ENCODE measurements at places on chromosomes 2 and 18. TPM values are rescaled to one million over a fixed set of nuclear protein-coding genes. Genes with fewer than 3 reads are reported as not detected.

ZAP70 gene
- total RNA-seq = under 0.01 TPM

LIPG gene
- total RNA-seq = 78.5 TPM

CABYR gene
- 5.5 TPM for total RNA-seq

DRC1 gene
- total RNA-seq = not detected

PLGLB2 gene
- 2.7 TPM for total RNA-seq

ACMSD gene
- total RNA-seq = not detected

CBLN2 gene
- 0.27 TPM for total RNA-seq

CTLA4 gene
- total RNA-seq = not detected

ACVR1 gene
- total RNA-seq = 20.0 TPM

RAB17 gene
- 2.9 TPM for total RNA-seq

ALKAL2 gene
- total RNA-seq = not detected

IAH1 gene
- 30.9 TPM for total RNA-seq

SERPINB4 gene
- total RNA-seq = not detected

SERPINB12 gene
- total RNA-seq = not detected

OSBPL1A gene
- total RNA-seq = 21.5 TPM

ANKRD62 gene
- total RNA-seq = not detected

MC2R gene
- not detected for total RNA-seq

SPAG16 gene
- total RNA-seq = 21.4 TPM

CFAP65 gene
- not detected for total RNA-seq

LDLRAD4 gene
- total RNA-seq = 1.6 TPM

MDH1B gene
- total RNA-seq = 0.65 TPM

ZSCAN30 gene
- 24.6 TPM for total RNA-seq

NPAS2 gene
- total RNA-seq = 35.6 TPM

NCKAP5 gene
- 0.50 TPM for total RNA-seq

TANC1 gene
- 117 TPM for total RNA-seq

Measured in thoracic aorta endothelial cell (primary cell).